ENCODE measurements at places on chromosomes 7 and 10. TPM values are rescaled to one million over a fixed set of nuclear protein-coding genes. Genes with fewer than 3 reads are reported as not detected.

Gene PLA2G12B
- total RNA-seq, result not detected

Gene FKBP6
- total RNA-seq, result under 0.01 TPM

Gene CTTNBP2
- total RNA-seq, result 1.6 TPM

Gene TMEM229A
- not detected for total RNA-seq

Gene GIMAP5
- total RNA-seq, result 21.4 TPM

Gene CDHR3
- total RNA-seq, result 12.0 TPM

Gene LRRC17
- 28.2 TPM for total RNA-seq

Gene BTBD16
- total RNA-seq, result not detected

Gene PARD3
- total RNA-seq, result 88.7 TPM

Gene LIPJ
- total RNA-seq, result 0.52 TPM

Gene ASB10
- 3.7 TPM for total RNA-seq

Gene TCAF2
- total RNA-seq, result 2.1 TPM

Gene ARID5B
- 27.7 TPM for total RNA-seq

Gene CCDC7
- total RNA-seq, result 71.5 TPM

Gene OR9A2
- total RNA-seq, result not detected

Gene SPDYE18
- total RNA-seq, result not detected

Gene VSTM4
- 40.7 TPM for total RNA-seq

Gene SRRM3
- not detected for total RNA-seq

Gene UBE2D4
- total RNA-seq, result 8.9 TPM

Gene KCNH2
- 7.3 TPM for total RNA-seq

Gene CALML5
- not detected for total RNA-seq

Gene TMEM225B
- 0.52 TPM for total RNA-seq

Data from skeletal muscle tissue (tissue), 5 donors.